ENCODE measurements at places on chromosomes 7 and 10.

GRCh38 chr10:79928028-79928583 lies 20.8 kb downstream of the SFTPD start:
- no peak for DNase-seq

- DNase-seq = no peak
Observed at GRCh38 chr10:69574571-69574978, 1.4 kb upstream of the NEUROG3 start.

DNA sequence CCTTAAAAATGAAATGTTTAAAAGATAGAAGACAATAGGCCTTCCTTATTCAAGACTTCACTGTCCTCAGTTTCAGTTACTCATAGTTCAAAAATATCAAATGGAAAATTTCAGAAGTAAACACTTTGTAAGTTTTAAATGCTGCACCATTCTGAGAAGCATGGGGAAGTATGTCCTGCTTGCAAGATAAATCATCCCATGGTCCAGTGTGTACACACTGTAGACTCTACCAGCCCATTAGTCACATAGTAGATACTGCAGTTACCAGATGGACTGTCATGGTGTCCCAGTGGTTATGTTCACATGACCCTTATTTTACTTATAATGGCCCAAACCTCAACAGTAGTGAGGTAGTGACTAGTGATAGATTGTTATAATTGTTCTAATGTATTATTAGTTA lies 69.5 kb downstream of the PTPN12 start:
- DNase-seq = no peak

DNA sequence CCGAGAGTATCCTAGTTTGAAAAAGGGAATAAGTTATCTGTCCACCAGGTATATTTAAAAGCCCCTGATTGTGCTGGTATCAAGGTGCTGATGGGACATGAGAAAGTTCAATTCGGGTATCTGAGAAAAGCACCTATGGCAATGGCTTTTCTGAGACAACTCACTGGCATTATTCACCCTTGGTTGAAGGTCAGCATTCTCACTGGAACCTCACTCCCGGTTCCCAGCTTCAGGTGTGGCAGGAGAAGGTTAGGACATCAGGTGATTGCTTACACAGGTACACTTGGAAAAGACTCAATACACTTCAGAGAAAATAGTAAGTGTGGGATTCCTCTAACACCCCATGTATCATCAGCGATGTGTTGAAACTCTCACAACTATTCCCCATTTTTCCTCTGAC lies 643.1 kb downstream of the INHBA start:
- no peak for DNase-seq

- no peak for DNase-seq
Observed at GRCh38 chr7:13829914-13830900, 159.3 kb downstream of the ETV1 start.

DNA sequence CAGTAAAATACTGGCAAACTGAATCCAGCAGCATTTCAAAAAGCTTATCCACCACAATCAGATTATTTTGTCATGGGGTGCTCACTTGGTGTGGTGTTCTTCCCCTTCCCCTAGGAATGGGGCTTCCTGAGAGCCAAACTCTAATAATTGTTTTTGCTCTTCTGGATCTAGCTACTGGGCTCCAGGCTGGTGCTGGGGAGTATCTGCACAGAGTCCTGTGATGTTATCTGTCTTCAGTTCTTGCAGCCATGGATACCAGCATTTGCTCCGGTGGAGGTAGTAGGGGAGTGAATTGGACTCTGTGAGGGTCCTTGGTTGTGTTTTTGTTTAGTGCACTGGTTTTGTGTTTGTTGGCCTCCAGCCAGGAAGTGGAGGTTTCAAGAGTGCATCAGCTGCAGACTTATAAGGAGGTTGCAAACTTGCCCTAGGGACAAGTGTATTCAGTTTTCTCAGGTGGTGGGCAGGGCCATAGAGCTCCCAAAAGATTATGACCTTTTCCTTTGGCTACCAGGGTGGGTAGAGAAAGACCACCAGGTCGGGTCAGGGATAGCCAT lies 308.5 kb upstream of the MAGI2 start:
- no peak for DNase-seq

- DNase-seq = no peak
Observed at GRCh38 chr7:127903892-127904669, 127.2 kb downstream of the LRRC4 start.

- DNase-seq = no peak
Observed at GRCh38 chr10:47364366-47364765, 16.2 kb downstream of the RBP3 start.

DNA sequence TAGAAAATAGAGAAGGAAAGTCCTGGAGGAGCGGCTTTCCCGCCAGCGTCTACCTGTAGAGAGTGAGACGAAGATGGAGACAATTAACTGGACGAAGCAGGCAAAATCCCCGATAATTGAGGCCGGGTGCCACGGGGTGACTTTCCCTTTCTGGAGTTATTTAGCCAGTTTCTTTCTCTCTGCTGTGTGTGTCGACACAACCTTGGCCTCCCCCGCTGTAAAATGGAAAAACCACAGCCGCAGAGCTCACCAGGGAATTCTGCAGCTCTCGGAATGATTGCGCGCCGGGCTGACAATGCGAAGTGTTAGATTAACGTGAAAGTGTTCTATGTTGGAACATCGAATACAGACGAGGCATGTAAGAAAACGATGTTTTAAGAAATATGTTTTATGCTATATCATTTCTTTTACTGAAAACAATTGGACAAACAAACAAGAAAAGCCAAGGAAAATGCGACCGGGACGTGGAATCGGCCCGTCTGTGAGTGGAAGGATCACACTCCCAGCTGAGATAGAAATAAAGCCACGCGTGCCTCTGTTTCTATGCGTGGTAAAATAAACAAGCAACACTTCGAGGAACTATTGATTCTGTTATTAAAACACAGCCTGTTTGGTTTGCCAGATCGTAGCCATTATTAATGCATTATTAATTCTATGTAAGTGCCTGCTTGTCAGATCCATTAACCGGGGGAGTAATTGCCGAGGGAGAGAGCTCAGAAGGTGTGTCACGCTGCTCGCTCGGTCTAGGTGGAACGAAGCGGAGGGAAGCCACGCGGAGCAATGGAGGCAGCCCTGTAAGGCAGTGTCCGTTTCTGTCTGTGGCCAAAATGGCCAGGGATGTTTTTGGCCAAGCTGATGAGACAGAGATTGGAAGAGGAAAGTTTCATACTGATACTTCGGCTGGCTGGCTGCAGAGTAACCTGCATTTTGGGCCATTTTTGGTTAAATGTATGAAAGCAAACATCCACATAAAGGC lies 129.4 kb downstream of the DNAJB6 start:
- DNase-seq = no peak

DNA sequence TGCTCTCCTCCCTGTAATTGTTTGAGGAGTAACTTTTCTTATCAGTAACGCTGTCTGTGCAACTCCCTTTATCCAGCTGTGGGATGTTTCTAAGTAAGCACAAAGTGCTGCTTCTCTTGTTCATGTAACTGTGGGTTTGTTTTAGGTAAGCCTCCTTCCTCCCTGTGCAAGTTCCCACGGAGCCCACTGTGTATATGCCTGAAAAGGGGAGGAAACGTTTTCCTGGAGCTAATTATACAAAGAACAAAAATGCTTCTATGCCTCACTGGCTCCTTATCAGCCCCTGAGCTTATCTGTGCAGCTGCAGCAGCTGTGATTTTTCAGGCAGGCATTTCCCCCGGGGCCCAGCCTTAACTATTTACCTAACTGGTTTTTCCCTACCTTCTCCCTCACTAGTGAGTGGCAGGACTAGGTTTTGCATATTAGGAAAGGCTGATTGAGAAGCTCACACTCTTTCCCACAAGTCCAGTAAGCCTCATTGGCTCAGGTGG lies 593.4 kb upstream of the GHITM start:
- no peak for DNase-seq

GRCh38 chr7:27176962-27177794 lies 3.1 kb upstream of the HOXA10 start:
- no peak for DNase-seq

- no peak for DNase-seq
Observed at GRCh38 chr10:62054408-62054807, 152.9 kb downstream of the ARID5B start.

- no peak for DNase-seq
Observed at GRCh38 chr10:97032624-97033023, 153.1 kb downstream of the SLIT1 start.

- no peak for DNase-seq
Observed at GRCh38 chr10:22415072-22415471, 69.8 kb downstream of the SPAG6 start.

DNA sequence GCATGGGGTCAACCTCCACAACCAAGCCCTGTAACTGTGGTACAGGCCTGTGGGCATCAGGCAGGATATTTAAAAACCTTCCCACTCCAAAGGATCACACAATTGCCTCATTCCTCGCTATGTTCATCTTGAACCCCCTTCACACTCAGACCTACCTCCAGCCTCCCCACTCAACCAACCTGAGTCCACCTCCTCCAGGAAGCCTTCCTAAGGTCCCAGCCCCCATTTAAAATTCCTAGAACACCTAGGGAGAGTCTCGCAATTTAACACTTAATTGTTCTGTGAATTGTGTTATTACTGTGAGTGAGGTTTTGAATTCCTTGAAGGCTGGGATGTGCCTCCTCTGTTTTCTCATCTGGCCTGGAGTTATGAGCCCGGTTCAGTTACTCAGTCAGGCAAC lies 93.1 kb upstream of the SMNDC1 start:
- DNase-seq = no peak
